GM23338 (cell line): ENCODE measurements at places on chromosomes 16 and 17.
A peak's percentile ranks its signal among the peaks of the same experiment; 100 is the strongest.

- no peak for DNase-seq
Observed at GRCh38 chr17:65604070-65604469, 42.6 kb upstream of the AXIN2 start.

DNA sequence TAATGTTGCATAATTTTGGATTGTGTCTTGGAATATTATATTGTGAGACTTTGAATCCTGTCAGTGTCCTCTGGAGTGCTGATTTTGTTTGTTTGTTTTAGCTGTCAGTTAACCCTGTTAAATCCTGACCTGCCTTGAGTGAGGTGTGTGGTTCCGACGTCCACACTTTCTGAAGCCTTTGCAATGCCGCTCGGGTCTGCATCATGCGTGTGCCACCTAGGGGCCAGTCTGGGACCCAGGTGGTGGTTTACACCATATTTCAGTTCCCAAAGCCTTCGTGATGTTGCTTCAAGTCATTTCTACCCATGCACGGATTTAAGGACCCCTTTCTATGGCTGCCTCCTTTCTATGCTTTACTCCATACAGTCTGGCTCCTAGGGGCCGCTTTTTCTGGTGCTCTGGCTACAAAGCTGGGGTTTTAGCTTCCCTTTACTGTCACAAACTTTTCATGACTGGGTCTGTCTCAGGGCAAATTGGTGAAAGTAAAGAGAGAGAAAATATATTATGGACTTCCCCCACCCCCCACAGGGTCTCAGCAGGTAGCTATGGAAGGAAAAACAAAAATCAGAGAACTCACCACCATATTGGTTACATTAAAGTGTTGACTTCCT is 11.4 kb upstream of the OR4D1 start:
- DNase-seq = peak; percentile 62

DNA sequence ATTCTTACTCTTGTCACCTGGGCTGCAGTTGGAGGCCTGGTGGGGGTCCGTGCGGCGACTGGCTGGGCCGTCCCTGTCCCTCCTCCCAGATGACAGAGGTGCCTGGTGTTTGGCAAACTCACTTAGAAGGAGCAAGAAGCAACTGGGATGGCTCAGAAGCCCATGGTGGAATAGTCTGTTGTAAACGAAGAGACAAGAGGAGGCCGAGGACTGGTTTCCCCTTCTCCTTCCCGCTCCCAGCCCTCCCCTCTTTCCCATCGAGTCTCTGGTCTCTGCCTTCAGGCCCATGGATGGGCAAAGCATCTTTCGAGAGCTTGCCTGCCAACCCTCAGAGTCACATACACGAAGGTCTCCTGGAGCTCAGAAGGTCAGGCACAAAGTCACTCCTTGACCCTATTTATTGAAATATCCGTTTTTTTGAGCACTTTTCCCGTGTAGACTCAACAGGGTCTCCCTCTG is 364.4 kb downstream of the SEC14L1 start:
- DNase-seq = no peak

- DNase-seq = no peak
Observed at GRCh38 chr17:57295526-57296023, 39.3 kb downstream of the MSI2 start.

- no peak for DNase-seq
Observed at GRCh38 chr16:51180719-51181502, 29.8 kb upstream of the SALL1 start.

DNA sequence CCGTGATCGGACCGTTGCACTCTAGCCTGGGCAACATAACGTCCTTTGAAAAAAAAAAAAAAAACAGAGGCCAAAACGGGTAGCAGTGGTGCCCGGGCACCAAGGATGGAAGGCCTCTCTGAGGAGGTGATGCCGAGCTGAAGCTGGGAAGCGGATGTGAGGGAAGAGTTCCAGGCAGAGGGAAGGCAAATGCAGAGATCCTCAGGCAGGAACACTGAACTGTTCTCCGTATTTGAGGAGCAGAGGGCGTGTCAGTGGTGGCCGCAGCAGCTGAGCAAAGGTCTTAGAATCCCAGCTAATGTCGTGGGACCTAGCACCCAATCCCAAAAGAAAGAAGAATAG is 656 bp upstream of the KCTD13 start:
- DNase-seq = peak; percentile 33

GRCh38 chr16:10976634-10977033 is 32.3 kb downstream of the CLEC16A start:
- DNase-seq = no peak

DNA sequence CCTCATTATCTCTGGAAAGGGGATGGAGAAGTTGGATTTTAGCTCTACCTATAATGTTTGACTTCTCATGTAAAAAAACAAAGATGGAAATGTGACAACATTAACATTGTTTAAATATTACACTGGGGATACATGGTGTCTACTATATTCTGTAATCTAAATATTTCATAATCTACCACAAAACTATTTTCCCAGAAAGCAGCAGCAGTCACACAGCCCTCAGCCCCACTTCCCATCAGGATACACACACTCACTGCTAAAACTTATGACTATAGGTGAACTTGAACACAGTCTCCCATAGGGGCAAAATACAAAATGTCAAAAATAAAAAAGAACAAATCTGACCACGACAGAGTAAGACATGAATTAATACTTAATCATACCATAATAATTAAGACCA is 95.7 kb downstream of the KANSL1 start:
- DNase-seq = no peak

DNA sequence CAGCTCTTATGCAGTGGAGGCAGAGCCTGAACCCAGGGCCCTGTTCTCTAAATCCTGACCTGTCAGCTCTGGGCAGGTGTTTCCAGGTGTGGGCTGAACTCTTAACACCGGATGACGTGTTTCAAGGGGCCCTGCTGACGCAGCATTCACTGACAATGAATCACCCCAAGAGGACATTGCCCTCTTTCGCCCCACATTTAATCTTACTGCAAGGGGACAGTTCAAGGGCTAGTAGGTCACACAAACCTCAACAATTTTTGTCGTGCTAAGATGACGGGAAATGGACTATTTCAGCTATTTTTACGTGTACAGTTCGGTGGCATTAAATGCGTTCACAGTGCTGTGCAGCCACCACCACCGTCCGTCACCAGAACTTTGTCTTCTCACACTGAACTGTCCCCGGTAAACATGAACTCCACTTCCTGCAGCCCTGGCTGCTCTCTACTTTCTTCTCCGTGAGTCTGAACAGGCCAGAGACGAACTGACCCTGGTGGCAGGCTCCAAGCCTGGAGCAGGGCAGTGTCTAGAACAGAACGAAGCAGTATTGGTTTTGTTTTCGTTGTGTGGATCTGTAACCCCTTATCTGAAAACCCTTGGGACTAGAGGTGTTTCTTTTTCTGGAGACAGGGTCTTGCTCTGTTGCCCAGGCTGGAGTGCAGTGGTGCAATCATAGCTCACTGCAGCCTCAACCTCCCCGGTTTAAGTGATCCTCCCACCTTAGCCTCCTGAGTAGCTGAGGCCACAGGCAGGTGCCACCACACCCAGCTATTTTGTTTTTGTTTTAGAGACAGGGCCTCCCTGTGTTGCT is 88.4 kb upstream of the CIBAR2 start:
- DNase-seq = no peak
